ENCODE measurements at places on chromosomes 5 and 9.

DNA sequence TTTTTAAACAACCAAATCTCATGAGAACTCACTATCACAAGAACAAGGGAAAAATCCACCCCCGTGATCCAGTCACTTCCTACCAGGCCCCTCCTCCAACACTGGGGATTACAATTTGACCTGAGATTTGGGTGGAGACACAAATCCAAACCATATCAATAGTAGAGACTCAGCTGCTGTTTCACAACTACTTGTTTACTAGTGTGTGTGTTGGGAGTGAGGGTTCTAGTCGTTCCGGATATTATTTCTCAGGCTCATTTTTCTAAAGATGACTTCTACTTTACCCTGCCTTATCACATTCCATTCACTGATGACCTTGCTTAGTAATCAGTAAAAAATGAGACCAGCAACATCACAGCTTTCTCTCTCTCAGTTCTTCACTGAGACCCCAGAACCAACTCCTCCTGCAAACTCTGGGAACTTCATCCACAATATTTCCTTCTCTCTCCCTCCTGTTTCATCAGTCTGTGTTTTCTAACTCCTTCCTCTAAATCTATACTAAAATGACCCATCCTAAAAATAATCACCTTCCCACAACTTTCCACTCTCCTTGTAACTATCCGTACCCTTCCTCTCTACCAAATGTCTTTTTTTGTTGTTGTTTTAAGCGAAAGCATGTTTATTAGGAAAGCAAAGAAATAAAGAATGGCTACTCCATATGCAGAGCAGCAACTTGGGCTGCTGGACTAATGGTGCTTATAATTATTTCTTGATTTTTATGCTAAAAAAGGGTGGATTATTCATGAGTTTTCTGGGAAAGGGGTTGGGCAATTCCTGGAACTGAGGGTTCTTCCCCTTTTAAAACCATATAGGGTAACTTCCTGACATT is 121.5 kb upstream of the SPRY4 start:
- DNase-seq: no peak

- no peak for DNase-seq
Observed at GRCh38 chr5:100746730-100747129, 156.4 kb downstream of the ST8SIA4 start.

GRCh38 chr9:92634712-92635605 is 35.0 kb downstream of the IPPK start:
- peak; percentile 57 for DNase-seq

- DNase-seq: no peak
Observed at GRCh38 chr5:39505791-39506190, 81.0 kb upstream of the DAB2 start.

GRCh38 chr5:22662391-22662790 is 190.8 kb downstream of the CDH12 start:
- no peak for DNase-seq

DNA sequence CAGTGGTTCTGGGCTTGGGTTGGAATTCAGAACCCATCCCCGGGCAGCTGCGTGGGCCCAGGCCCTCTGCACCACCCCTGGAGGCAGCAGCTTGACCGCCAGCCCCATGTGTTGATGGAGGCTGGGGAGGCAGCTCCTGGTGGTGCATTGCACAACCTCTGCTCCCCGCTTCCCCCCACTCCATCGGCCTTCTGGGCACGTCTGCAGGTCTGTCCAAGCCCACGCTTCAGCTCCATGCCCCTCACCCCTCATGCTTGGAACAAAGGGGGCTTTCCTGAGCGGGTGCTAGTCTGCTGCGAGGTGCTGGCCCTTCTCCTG is 1.4 kb downstream of the NCS1 start:
- DNase-seq: no peak

DNA sequence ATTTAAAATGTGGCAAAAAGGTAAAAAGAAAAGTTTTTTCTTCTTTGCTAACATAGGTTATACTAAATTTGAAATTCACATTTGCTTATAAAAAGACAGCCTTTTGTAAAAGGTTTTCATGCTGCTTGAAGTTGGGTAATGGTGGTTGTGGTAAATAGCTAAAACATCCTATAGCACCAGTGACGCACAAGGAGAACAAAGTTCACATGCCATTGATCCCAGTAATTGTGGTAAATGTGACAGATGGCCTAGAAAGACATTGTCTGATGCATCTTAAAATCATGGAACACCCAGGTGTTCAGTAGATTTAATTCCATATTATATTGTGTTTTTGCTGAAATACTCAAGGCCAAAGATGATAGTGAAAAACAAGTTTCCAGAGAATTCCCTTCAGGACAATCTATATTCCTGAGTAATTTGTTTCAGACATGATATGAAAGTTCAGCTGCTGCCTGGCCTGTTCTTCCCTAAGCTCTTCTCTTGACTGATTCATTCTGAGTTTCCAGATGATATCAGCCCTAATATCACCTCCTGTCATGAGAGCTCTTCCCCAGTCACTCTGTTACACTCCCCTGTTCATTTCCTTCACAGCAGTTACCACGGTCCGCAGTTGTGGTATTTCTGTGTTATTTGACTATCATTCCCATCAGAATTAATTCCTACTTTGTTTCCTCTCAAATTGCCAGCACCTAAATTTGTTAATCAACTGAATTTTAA is 4.6 kb upstream of the FBXL17 start:
- no peak for DNase-seq

GRCh38 chr9:4690144-4690543 is 10.8 kb downstream of the CDC37L1 start:
- no peak for DNase-seq

DNA sequence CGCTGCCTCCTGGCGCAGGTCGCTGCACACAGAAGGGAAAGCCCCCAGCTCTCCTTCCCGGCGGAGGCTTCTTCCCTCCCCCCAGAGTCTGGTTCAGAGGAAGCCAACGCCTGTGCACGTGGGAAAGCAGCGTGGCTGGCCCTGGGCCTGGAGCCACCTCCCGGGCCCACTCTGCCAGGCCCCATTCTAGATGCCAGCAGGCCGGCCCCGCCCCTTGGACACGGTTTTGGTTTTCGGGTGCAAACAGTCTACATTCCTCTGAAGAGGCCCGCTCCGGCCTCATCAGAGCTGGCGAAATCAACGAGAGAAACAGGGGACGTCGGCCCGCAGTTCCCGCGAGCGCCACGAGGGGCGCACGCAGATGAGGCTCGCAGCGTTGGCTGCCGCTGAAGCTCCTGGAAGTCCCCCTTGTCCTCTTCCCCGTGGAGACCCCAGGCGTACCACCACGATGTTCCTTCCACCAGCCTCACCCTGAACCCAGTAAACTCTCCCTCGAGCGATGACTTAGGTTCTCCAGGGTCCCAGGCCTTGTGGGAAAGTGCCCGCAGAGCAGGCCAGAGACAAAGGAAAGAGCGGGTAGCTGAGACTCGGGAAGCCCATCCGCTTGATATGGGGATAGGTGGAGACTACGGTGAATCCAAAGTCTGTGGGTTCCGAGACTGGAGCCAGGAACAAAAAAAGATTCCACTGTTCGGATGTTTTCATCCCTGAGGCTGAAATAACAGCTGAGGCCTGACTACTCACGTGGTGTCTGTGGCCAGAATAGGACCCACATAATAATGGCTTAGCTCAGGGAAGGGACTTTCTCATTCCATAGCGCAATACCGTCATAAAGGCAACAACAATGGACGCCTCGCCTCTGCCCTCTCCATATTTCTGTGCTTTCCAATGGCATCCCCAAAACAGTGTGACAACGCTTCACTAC is 64.2 kb downstream of the KLF4 start:
- peak; percentile 5 for DNase-seq

- no peak for DNase-seq
Observed at GRCh38 chr9:126462617-126463016, 136.0 kb downstream of the MVB12B start.

- DNase-seq: no peak
Observed at GRCh38 chr5:178323541-178323865, 90.9 kb upstream of the PHYKPL start.

- DNase-seq: no peak
Observed at GRCh38 chr5:138903130-138903775, 28.1 kb upstream of the LRRTM2 start.

GRCh38 chr9:33880211-33881089 is 63.5 kb downstream of the UBE2R2 start:
- DNase-seq: no peak

- DNase-seq: no peak
Observed at GRCh38 chr9:113614843-113615648, 151.5 kb downstream of the RGS3 start.

GRCh38 chr5:10454591-10455276 is 13.1 kb downstream of the ROPN1L start:
- DNase-seq: no peak

- peak; percentile 40 for DNase-seq
Observed at GRCh38 chr9:113520109-113520642, 56.6 kb downstream of the RGS3 start.

DNA sequence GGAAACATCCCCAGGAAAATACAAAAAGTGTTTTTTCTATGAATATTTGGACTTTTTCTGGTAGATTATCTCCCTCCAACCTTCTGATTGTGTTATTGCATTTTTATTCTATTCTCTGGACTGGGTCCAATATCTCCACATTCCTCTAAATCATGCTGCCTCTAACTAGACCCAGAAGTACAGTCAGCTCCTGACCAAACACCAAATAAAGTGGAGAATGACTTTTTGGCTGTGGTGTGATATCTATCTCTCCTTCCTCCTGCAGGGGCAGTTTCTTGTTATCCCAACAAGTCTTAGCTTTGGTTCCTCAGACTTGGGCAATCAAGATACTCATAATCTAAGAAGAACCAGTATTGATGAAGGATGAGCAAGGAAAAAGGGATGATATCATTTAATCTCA is 3.2 kb upstream of the RAI14 start:
- DNase-seq: no peak
